ENCODE measurements at places on chromosomes 7 and 10. TPM values are rescaled to one million over a fixed set of nuclear protein-coding genes. Genes with fewer than 3 reads are reported as not detected.

DNA sequence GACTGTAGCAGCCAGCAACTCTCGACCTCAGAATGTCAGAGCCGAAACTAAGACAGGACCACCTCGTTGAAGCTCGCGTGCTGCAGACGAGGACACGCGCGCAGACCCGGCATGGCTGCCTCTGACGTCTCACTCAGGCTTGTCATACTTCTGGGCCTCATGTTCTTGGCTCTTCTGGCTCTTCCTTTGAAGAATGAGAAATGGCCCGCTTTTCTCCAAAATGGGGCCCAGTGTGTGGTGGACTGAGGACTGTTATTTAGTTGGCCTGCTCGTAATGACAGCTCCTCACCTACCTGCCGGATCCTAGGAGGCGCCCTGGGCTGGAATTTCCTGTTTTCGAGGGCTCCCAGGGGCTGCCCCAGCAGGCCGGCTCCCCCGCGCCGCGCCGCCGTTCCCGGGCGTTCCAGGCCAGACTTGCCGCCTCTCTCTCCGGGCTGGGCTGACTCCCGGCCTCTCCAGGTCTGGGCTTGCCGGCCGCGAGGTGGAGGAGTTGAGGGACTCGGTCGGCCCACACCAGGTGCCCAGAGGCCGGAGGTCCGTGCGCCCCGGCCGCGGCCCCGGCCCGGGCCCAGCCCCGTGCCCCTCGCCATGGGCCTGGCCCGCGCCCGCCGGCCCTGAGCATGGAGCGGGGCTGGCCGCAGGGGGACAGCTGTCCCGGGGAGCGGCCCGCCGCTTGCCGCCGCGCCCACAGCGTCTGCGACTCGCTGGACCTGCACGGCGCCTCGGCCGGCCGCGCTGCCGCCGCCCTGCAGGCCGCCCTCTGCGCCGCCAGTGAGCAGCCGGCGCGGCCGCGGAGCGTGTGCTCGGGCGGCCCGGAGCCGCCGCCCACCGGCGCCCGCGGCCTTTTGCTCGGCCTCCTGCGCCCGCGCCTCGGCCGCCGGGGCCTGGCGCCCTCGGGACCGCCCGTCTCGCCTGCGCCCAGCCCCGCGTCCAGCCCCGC, 28.1 kb downstream of the AGAP3 start:
- H3K36me3 ChIP-seq = peaks cover 27% of the 10 kb centered on the region
- peak overlapping the region; percentile 5 for H3K4me3 ChIP-seq
- no peak for DNase-seq
- peaks cover 28% of the 10 kb centered on the region for H3K4me1 ChIP-seq

- no peak overlapping the region for H3K4me3 ChIP-seq
- H3K27ac ChIP-seq = no peak overlapping the region
- no peak for DNase-seq
- H3K36me3 ChIP-seq = no peaks in the 10 kb centered on the region
- no peaks in the 10 kb centered on the region for H3K27me3 ChIP-seq
These were observed 307.8 kb downstream of the GPAM start for GRCh38 chr10:111875725-111876124.

GRCh38 chr7:86913709-86914108, 145.7 kb downstream of the ELAPOR2 start:
- no peaks in the 10 kb centered on the region for H3K4me1 ChIP-seq
- H3K4me3 ChIP-seq = no peak overlapping the region
- DNase-seq = no peak
- peaks cover under 1% of the 10 kb centered on the region for H3K27me3 ChIP-seq
- no peaks in the 10 kb centered on the region for H3K36me3 ChIP-seq

GRCh38 chr10:95547791-95548435, 13.3 kb downstream of the SORBS1 start:
- no peak overlapping the region for H3K4me3 ChIP-seq
- H3K4me1 ChIP-seq = peaks cover 22% of the 10 kb centered on the region
- no peak for DNase-seq
- no peak overlapping the region for H3K27ac ChIP-seq
- H3K27me3 ChIP-seq = no peaks in the 10 kb centered on the region
- H3K36me3 ChIP-seq = no peaks in the 10 kb centered on the region

GRCh38 chr10:78065611-78066010, 31.9 kb downstream of the RPS24 start:
- no peaks in the 10 kb centered on the region for H3K4me1 ChIP-seq
- DNase-seq = no peak
- no peak overlapping the region for H3K27ac ChIP-seq
- H3K4me3 ChIP-seq = no peak overlapping the region

DNA sequence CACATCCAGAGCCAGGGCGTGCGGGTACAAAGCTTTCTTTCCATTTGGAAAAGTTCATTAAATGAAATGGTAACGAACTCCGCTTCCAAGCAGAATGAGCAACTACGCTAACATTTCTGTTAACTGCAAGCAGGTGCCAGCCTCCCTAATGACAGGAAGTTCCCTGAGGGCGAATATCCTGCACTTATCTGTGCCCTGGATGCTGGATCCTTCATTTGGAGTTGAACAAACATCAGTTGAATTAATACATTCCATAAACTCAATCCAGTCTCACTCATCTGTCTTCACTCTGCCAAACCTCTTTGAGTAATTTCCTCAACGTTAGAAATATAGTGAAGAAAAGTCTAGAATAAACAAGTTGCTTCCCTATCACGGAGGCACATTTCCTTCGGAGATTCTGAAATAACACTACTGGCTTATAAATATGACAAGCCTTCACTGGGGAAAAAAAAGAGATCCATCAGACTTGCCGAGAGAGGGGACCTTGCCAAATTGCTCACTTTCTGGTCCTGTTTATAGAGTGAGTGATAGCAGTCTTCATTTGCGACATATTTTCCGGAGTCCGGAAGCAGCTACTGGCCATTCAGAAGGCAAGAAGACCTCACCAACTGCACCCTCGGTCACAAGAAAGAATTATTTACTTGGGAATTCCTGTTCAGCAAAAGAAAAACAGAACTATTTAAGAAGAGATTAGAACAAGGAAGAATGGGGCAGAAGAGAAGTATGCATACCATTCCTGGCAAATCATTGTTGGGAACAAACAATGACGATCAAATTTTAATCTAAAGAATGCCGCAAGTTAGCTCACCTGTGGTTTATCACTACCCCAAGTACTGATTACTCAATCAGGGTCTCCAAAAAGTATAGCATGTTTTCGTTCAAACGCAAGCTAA, 196.4 kb downstream of the FAM107B start:
- no peaks in the 10 kb centered on the region for H3K27me3 ChIP-seq
- DNase-seq = peak; percentile 69
- H3K36me3 ChIP-seq = peaks cover 6% of the 10 kb centered on the region
- H3K27ac ChIP-seq = peak overlapping the region; percentile 78

Gene AKR1C3
- 0.75 TPM for total RNA-seq

Gene NUTM2A
- 1.1 TPM for total RNA-seq
